ENCODE measurements at places on chromosomes 3 and 15. TPM values are rescaled to one million over a fixed set of nuclear protein-coding genes. Genes with fewer than 3 reads are reported as not detected.

Gene GOLGA8O
- 0.28 TPM for total RNA-seq

DNA sequence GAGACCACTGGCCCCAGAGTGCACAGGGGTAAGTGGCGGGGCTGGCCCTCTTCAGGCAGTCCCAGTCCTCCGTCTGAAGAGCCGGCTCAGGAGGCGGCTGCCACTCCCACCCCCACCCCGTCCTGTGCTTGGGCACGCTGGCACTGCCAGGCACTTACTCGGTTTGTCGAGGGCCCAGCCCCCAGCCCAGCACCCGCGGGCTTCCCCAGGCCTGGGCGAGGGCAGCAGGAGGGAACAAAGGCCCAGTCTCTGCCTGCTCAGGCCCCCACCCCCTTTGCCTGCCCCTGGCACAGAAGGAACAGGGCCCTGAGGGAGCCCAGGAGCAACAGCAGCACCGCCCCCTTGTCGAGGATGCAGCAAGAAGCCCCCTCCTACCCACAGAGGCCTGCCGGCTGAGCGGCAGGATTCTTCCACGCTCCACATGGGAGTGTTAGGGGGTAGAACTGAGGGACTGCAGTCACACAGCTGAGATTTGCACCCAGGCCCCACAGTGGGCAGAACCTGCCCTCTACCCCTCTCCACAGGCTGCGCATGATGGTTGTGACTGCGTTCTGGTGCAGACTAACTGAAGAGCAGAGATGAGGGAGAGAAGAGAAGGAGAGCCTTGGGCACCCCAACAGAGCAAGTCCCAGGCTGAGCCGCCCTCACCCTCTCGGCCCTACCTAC lies 8.9 kb downstream of the DUSP7 start:
- peak; percentile 52 for DNase-seq

GRCh38 chr3:155022896-155023295 lies 57.2 kb upstream of the MME start:
- DNase-seq = no peak

Gene TAGLN3
- total RNA-seq = not detected

DNA sequence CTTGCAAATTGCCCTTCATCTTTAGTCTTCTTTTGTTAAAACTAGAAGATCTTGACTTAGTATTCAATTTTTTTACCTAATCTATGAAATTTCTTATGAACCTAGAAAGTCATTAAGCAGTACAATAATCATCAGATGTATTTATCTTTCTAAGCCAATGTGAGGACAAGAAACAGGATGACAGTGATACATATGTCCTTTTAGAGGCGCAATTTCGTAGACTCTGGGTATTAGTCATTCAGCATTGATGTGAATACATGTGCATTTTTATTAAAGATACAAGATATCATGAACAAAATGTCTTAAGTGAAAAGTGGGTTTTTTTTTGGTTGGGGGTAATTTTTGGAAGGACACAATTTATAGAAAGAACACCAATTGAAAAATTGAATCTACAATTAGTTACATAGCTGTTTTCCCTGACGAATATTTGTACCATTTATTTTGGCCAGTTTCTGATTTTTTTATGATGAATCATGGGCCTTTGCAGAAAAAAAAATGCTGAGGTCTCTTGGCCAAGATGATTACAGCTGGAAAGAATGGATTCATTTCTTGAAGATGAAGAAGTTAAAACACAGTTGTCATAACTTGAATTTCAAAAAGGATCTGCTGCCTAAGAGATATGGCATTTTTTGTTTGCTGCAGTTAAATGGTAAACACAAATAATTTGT lies 48.9 kb upstream of the AGTR1 start:
- DNase-seq = no peak

DNA sequence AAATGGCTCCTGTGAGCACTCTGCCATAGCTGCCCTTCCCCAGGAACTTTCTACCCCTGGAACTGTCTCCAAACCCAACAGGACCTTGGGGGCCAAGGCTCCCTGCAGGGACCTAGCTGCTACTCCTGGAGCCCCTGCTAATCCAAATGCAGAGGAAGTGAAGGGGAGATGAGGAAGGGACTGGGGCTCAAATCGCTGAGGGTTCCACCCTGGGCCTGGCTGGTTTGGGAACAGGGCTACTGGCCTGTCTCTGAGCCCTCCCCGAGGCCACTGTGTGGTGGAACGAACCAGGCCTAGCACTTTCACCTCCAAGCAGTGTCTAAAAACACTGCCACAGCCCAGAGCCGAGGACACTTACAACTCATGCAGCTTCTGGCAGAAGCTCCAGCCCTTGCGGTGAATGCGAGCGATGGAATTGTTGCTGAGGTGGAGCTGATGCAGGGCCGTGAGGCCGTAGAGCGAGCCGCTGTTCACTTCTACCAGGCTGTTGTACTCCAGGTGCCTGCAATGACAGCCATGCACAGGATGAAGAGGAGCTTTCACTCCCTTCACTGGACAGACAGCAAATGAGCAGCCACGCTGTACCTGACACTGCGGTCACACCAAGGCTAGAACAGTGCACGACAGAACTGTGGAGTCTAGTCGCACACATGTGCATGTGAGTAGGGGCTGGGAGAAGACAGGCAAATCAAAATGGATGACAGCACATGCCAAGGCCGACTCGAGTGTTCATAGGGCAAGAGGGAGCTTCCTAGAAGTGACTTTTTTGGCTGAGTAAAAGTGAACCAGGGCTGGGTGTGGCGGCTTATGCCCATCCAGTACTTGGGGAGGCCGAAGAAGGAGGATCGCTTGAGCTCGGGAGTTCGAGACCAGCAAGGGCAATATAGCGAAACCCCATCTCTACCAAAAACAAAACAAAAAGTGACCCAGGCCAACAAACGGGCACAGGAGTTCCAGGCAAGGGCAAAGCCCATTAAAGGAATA lies 90.8 kb downstream of the LRIG1 start:
- no peak for DNase-seq

DNA sequence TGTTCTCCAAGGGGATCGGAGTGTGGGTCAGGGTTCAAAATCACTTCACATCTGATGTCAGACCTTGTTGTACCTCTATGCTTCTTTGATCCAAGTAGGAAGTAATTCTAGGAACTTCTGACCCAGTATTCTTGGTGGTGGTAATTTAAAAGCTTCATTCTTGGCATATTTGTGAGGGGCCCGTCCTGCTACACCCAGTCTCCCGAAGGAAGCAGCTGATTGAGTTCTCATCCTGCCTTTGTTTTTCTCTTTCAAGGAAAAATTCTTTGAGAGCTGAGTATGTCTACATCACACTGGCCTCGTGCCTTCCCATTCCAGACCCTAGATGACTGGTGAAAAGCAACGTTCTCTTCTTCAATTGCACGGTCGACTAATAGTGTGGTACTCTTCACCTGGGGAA lies 234.4 kb upstream of the TPRG1 start:
- no peak for DNase-seq

DNA sequence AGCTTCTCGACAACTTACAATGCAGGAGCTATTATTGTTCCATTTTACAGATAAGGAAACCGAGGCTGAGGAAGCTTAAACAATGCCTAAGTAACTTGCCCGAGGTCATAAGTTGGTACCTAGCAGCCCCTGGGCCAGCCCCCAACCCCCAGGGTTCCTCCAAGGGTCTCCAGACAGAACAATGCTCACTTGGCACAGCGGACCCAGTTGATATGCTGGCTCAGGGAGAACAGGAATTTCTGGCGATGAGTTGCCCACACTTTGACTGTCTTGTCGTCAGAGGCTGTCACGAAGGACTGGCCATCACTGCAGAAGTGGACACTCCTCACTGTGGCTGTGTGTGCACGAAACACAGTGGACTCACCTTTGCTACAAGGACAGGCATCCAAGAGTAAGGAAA lies 5.2 kb downstream of the POC1A start:
- no peak for DNase-seq
